D341Med (cell line): ENCODE measurements at places on chromosomes 12 and 14.

DNA sequence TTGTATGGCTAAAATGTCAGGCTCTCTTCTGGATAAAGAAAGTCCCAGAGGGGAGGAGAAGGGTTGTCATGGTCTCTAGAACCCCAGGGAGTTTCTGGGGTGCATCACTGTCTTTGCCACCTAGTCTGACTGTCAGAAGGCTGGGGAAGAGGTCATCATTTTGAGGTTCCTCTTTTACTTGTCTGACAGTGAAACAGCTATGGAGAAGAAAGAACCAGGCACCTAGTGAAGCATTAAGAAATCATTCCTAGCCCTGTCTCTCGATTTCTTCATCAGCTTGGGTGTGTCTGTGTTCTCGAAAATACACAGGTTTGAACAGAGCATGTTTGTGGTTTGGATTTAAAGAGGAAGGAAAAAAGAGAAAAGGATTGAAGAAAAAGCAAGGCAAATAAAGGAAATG lies 158.7 kb upstream of the LRIG3 start:
- no peak for DNase-seq

DNA sequence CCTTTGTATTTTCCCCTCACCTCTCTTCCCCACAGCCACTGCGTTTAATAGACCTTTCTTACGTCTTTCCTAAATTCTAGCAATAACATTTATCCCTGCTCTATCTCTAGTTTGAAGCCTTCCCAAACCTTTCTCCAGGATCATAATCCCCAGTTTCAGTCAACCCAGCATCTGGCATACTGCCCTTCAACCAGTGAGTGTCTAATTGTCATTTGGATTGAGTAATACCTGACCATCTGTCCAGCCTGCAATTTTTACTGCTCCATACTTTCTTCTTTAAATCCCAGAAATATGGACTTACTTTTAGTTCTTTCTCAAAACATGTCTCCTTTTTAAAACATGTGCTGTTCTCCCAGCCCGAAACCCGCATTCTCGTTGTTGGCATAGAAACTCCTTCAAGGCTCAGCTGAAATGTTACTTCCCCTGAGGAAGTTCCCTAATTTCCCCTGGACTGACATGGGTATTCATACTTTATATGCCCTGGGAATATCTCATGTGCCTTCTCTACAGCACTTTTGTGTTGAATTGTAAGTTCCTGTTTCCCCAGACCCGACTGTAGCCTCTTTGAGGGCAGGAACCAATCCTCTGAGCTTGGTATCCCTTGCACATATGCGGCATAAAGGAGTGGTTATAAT lies 65.1 kb upstream of the ETV6 start:
- no peak for DNase-seq

DNA sequence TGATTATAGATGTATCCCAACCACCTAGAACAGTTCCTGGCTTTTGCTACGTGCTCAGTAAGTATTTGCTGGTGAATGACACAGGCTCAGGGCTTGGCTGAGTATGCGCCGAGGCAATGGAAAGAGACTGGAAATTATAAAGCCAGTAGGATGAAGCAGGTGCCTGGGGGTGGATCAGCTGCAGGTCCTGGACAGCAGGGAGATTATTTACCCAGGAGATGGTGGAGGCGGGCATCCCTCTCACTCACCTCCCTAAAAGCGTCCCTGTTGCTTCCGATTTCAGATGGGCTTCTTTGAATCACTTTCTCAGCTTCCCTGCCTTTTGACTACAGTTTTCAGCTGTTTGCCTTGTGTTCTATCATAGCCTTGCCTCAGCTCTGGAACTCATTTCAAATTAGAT lies 6.4 kb downstream of the SLC6A13 start:
- no peak for DNase-seq

GRCh38 chr12:89706986-89707702 lies 1.5 kb downstream of the ATP2B1 start:
- peak; percentile 64 for DNase-seq

DNA sequence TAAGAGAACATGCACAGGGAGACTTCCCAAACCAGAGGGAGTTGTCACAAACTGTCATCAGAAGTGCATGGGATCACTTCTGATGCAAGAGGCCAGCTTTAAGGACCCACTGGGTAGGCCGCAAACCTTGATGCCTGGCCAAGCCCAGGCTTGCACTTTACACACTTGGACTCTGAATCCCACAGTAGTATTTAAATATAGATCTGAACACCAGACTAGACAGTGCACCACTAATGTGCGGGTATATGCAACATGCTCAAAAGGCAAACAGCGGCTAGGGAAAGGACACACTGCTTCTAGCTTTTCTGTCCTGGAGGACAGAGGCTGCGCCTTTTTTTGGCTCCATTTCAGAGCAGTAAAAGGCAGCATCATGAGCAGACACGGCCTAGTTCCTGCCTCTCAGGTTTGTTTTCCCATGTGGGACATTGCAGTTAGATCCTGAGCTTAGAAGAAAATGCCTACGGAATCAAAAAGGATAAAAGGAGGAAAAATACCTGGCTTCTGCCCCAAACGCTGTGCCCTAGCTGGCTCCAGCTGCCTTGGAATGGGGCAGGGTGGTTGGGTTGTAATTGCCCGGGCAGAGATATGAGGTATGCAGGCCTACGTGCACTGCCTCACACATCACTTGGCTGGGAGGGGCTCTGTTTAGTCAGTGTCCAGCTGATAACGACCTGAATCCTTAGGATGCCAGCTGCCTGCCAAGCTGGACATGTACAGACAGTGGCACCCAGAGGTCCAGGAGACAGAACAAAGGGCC lies 84.5 kb upstream of the EGLN3 start:
- DNase-seq, result no peak

GRCh38 chr12:43988838-43989560 lies 153.1 kb downstream of the TMEM117 start:
- no peak for DNase-seq

DNA sequence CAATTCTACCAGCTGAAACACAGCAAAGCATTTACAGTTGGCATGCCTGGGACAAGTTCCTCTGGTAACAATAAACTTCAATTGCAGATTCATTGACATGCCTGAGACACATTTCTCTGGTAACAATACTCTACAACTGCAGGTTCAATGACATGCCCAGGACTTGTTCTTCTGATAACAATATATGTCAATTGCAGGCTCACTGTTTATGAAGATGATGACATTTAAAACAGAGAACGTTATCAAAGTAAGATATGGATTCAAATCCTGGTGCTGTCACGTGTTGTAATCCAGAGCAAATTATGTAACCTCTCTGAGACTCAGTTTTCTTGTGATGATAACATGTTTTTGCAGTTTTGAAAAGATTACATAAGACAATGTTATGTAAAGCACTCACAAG lies 20.5 kb downstream of the KITLG start:
- DNase-seq, result no peak

DNA sequence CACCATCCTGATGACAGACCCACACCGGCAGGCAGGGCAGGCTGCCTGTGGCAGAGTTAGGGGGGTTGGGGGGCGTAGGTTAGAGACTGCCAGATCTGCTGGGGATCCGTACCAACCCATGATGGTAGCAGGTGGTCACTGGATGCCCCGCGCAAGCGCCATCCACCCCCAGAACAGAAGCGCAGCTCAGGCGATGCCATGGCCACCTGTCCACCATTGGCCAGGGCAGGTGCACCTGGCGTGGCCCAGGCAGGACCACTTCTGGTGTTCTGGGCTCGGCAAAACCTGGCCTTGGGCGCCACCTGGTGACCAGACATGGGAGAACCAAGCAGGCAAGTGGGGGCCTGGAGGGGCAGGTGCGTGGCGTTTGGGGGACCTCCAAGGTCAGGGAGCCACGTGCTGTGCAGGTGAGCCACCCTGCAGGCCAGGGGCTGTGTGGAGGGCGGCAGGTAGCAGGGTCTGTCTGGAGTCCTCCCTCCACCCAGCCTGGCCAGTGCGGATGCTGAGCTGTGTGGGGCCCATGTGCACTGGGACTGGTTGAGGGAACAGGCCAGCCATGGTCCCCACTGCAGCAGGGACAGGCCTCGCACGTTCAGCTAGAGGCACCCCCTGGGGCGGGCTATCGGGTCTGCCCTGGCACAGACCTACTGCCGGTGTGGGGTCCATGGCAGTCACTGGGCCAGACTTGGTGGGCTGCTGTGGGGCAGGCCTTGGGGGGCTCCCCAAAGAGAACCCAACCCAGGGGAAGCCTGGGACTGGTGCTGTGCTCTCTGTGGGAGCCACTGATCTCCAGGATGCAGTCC lies 15.6 kb downstream of the BAG5 start:
- DNase-seq, result peak; percentile 92

DNA sequence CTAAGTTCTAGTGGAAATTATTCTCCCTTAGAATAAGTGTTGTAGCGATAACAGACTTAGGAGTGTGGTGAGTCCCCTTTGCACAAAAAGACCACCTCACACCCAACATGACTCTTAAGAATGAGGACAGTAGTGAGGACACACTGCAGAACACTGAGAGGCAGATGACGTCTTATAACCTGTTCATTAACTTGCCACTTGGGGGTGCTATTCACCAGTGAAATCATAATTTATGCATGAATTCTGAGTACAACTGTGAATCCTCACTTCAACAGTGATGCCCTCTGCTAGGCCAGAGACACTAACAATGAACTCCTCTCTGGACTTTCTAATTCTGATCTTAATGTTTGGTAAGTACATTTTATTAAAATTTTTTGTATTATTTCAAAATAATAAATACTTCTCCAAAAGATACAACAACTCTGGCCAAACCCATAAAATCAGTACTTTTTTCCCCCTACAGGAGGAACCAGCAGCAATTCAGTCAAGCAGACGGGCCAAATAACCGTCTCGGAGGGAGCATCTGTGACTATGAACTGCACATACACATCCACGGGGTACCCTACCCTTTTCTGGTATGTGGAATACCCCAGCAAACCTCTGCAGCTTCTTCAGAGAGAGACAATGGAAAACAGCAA lies 274.7 kb downstream of the DAD1 start:
- peak; percentile 55 for DNase-seq

- no peak for DNase-seq
Observed at GRCh38 chr14:26741711-26742212, 143.9 kb upstream of the NOVA1 start.

GRCh38 chr14:75254901-75255584 lies 23.6 kb upstream of the FOS start:
- no peak for DNase-seq

DNA sequence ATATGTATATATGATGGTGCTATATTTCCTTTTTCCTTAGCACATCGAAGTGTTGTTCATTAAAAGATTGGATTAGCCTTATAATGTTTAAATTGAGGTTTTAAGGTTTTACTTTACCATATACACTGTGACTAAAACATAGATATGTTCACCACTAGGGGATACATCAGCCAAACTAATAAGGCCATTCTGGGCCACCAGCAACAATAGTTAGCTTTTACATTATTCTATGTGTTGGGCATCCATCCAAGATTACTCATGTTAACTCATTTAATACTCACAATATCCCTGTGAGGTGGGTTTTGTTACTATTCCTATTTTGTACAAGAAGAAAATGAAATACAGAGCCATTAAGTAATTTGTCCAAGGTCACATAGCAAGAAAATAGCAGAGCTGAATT lies 202.6 kb upstream of the AVPR1A start:
- no peak for DNase-seq

DNA sequence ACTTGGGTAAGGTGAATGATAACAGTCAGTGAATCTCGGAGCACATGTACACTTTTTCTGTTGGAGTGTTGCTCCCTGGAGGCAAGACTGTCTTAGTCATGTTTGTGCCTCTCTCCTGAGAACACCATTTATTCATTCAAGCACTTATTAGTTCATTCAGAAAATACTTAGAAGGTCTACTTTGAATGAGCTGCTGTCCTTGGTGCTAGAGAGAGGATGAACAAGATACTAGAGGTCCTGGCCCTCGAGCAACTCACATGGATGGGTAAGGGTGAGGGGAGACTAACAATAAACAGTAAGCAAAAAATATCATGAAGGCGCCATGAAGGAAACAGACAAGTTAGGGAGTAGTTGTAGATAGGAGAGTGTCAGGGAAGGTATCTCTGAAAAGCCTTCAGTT lies 17.1 kb upstream of the SAMD4A start:
- no peak for DNase-seq

DNA sequence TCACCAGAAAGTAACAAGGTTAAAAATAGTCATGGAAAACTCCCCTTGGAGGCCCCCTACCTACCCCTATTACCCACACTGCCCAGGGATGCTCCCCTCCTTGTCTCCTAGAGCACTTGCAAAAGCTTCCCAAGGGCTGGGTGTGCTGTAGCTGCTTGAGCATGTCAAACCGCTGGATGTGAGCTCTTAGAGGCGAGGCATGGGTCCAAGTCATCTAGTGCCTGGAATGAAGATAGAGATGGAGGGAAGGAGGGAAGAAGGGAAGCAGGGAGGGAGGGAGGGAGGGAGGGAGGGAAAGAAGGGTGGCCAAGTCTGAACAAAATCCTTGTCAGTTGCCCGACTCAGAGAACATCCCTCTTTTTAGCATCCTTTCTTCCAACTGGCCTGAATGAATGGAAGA lies 43.1 kb downstream of the LTBP2 start:
- DNase-seq, result no peak

DNA sequence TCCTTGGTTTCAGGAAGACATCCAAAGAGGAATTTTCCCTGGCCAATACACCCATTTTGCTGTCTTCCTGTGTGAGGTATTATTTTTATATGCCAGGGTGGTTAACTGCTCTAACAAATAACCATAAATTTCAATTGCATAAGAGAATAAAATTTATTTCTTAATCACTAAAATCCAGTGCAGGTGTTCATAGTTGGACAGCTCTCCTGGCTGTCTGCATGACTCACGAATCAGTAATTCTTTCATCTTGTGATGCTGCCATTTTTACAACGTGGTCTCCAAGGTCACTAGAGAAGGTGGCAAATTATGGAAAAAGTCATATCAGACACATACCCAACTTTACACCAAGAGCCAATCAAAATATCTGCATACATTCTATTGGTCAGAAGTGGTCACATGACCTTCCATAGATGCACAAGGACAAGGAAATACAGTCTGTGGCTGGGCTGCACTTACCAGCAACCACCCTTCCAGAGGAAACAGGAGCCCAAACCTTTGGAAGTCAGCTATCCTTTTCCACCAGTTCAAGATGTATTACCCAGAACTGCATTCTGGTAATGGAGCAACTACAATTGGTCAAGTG lies 193.5 kb upstream of the PLEKHG7 start:
- DNase-seq, result no peak

DNA sequence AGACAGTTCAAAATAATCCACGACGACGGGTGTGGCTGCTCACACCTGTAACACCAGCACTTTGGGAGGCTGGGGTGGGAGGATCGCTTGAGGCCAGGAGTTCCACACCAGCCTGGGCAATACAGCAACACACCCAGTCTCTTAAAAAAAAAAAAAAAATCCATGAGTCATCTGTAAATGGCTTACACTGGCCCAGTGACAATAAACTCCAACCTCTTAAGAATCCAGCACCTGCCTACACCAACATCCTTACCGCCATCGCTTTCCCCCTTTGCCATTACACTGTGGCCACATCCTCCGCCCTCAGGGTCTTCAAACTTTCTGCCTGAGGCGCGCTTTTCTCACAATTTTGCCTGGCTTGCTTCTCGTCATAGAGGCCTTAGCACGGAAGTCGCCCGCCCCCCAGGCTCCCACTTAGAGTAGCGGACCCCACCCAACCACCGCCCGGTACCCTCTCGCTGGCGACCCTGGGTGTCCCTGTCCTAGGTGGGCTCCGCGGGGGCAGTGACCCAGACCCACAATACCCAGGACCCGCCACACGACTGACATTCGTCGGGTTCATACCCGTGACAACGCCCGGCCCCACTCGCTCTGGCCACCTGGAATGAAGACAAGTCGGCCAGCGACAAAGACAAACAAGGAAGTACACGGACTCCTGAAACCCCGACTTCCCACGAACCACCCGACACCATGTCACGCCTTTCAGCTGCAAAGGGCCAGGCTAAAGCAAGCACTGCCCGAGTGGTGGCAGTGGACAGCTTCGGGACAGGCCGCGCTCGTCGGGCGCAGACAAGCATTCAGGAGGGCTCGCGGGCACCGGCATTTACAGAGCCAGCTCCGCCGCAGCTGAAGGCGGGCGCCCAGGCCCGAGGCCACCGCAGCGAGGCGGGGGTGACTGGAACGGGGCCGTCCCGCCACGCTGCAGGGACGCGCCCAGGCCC lies 636 bp downstream of the GOLGA3 start:
- peak; percentile 52 for DNase-seq
